ENCODE measurements at places on chromosomes 5 and 9.

- DNase-seq: no peak
Observed at GRCh38 chr5:164818445-164818844, 1313.0 kb downstream of the MAT2B start.

- DNase-seq: no peak
Observed at GRCh38 chr5:40172721-40173120, 507.0 kb upstream of the PTGER4 start.

GRCh38 chr5:97338729-97339128 lies 155.7 kb upstream of the RIOK2 start:
- no peak for DNase-seq

GRCh38 chr5:132222649-132223038 lies 5.0 kb downstream of the P4HA2 start:
- no peak for DNase-seq

DNA sequence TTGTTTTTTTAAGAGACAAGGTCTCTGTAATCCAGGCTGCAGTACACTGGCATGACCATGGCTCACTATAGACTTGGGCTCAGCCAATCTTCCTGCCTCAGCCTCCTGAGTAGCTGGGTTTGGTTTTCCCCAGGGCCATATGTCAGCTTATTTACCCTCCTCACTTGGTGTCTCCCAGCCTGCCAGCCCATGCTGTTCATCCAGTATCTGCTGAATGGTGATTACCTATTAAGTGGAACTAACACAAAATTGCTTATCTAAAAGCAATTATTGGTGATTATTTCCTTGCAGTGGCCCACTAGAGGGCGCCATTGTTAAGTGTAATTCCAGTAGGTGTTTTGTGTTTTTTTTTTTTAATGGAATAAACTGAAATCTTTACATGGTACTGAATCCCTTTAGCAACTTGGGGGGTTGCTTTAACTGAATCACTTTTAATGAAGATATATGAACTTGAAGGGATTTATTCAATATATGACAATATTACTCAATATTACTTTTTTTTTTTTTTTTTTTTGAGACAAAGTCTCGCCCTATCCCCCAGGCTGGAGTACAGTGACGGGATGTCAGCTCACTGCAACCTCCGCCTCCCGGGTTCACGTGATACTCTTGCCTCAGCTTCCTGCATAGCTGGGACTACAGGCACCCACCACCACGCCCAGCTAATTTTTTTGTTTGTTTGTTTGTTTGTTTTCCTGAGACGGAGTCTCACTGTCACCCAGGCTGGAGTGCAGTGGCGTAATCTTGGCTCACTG lies 13.8 kb downstream of the EXOSC2 start:
- no peak for DNase-seq

DNA sequence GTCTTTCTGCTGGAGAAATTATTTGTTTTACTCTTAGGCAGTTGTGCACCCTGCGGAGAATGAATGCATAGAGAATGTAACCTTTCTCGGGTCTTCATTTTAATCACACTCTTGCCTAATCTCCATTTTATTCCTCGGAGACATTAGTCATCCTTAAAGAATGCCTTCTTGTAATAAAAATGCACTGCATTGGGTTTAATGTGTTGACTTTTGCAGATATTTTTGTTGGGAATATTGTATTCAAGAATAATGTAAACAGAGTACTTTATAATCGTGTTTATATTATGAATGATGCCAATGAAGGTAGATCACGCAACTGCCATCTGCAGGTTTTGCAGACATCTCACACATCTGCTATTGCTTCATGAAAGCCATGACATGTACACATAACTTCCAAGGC lies 1093.9 kb upstream of the CDH6 start:
- no peak for DNase-seq

GRCh38 chr5:168591302-168592013 lies 12.3 kb upstream of the PANK3 start:
- no peak for DNase-seq

- DNase-seq: no peak
Observed at GRCh38 chr5:10288592-10289219, 19.0 kb downstream of the CMBL start.

DNA sequence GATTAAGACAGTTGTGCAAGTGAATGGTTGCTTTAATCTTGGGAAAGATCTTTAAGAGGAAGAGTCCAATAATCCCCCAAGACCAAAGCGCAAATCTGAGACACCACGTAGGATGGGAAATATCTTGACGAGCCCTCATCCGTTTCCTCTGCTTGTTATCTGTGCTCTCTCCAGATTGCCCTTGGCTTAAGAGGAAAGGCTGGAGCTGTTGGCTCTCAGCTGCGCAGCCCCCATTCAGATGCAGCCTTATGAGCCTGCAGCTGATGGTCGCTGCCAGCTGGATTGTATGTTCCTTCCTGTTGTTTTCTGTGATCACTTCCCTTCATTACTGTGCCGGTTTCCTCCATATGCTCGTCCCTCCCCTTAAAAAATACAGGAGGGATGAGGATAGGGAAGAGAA lies 47.7 kb downstream of the PWWP2A start:
- peak; percentile 5 for DNase-seq

DNA sequence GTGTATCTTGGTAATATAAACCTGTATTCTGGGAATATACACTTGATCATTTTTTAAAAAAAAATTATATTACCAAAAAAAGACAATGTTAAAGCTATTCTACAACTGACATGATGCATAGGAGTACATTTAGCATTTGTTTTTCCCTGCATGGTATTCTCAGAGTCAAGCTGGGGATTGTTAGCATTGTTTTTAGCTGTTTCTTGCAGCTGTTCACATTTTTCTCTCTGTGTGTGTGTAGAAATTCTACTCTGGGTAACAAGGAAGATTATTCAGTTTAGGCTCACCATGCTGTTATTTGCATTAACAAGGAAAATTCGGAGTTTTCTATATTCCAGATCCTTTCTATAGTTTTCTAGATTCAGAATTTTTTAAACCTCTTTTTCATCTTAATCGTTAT lies 62.2 kb downstream of the ADAMTS16 start:
- no peak for DNase-seq

DNA sequence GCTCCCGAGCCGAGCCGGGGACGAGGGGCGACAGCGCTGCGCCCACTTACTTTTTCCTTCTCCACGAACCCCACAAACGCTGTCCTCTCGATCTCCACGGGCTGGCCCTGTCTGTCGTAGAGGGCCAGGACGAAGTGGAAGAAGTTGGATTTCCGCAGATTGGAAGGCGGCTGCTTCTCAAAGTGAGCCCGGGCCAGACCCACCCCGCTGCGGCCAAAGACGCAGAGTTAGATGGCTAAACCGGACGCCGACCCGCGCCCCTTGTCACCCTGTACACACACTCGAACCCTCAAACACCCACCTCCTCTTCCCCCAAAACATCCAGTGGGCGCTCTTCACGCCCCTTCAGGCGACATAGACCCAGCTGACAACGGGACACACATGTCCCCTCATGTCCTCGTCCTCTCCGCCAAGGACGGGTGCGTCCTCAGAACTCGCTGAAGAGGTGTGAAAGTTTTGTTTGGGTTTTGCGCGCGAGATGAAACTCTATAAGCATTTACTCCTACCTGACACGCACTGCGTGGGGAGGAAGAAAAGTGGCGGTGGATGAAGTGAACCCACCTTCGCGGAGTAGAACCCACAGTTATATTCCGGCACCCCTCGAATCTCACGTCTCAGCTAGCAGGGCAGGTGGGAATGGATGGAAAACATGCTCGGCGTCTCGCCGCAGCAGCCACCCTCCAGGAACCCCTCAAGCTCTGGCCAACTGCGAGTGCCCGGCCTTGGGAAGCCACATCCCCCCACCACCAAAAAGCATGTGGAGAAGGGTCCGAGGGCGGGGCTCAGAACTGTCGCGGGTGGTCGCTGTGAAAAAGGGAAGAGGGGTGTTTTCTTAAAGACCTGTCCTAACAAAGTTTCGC lies 2.6 kb downstream of the EBF1 start:
- DNase-seq: no peak

DNA sequence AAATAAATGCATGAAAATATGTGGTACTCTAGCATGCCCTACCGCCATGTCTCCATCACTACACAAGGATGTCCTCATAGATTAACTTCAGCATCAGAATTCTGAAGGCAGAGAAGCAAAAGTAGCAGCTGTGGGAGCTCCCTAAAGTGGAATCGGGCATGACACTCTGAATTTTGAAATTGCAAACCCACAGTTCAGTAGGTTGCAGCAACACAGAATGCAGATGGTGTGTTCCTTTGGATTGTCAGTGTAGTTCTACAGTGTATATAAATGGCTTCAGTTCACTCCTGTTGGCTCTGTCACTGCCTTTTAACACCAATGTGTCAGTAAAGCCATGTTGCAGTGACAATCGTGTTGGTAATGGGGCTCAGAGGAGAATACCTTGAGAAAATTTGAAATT lies 973.6 kb upstream of the WWC1 start:
- no peak for DNase-seq

DNA sequence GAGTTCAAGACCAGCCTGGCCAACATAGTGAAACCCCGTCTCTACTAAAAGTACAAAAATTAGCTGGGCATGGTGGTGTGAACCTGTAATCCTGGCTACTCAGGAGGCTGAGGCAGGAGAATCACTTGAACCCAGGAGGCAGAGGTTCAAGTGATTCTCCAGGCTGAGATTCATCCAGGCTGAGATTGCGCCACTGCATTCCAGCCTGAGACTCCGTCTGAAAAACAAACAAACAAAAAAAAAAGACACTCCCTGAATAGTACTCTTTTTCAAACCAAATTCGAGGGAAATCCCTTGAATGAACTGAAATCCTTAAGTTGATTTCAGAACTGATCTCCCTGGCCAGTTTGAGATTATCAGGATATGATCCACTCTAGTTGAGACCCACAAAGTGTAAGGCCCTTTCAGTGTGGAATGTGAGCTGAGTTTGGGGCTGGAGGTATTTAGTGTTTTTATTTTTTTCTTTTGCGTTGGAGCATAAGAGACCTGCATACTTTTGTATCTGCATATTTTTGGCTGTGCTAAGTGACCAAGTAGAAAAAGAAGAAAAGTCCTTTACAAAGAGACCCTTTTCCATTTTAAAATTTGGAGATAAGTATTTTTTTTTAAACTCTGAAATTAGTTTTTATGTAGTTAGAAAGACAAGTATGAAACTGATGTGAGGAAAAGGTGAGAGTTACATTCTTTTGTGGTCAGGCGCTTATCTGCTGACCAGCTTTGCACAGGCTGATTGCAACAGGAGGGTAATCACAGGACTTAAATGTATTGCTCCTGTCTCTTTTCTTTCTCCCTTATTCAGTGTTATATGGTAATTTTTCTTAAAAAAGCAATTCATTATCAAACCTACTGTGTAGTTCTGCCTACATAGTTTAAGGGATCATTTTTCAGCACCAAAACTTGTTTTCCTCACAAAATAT lies 42.9 kb downstream of the TMEFF1 start:
- DNase-seq: no peak

GRCh38 chr9:13988944-13989343 lies 325.0 kb downstream of the NFIB start:
- DNase-seq: no peak
